NCI-H1930 (cell line): ENCODE measurements at places on chromosomes 12 and 14.

DNA sequence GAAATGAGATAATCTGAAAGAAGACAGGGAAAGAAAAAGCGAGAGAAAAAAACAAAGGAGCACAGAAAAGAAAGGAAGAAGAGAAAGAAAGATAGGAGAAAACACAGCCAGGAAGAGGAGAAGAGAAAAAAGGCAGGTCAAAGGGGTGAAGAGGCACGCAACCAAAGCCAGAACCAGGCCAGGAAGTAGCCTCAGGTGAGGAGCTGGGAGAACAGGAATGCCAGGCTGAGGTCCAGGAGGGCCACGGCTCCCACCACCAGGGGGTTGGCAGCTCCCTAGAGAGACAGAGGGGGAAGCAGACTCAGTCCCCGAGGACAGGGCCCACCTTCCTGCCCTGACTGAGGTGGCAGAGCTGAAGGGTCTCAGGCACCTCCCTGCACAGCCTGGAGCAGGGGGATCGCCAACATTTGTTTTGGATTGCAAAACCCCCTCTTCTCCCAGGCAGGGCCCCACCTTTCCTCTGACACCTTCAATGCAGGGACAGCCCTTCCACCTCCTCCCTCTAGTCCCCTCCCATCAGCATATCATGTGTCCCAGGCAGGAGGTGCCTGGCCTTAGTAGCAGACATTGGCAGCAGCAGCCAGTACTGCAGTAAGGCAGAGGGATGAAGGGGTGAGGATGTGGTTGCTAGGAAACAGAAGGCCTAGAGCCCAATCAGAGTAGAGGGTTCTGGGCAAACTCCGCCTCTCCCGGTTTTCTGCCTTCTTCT is 2.0 kb upstream of the AP1G2 start:
- DNase-seq = no peak

DNA sequence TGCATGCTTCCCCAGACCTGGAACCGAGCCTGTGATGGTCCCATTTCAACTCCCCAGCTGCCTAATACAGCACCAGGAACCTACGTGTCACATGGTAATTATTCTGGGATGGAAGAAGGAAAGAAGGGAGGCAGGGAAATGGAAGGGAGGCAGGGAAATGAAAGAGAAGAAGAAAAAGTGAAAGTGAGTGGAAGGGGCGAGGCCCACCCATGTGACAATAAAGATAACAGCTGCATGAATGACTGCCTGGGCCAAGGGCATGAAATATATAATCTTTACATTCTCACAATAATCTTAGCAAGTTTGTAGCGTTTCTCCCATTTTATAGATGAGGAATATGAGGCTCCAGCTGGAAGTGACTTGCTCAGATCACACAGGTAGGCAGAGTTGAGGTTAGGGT is 245.0 kb upstream of the PWP1 start:
- no peak for DNase-seq

- no peak for DNase-seq
These were observed 996.0 kb downstream of the NRXN3 start for GRCh38 chr14:79166171-79166570.

DNA sequence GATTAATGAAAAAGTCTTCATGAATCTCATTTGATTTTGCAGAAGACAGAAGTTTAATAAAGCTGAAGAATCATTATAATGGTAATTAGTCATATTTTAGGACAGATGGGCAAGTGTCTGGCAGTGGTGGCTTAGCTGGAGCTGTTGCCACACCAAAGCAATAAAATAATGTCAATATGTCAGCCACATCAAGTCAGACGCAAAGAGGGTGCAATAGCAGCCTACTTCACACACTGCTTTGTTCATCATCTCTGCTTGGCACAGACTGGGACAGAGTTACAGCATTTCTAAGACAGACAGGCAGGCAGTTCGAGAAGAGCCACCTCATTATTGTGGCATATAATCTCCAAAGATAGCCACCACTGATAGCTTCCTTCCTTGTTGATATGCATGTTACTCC is 16.9 kb upstream of the KRR1 start:
- no peak for DNase-seq

- DNase-seq = no peak
These were observed 4.0 kb downstream of the P2RX2 start for GRCh38 chr12:132622437-132623071.

DNA sequence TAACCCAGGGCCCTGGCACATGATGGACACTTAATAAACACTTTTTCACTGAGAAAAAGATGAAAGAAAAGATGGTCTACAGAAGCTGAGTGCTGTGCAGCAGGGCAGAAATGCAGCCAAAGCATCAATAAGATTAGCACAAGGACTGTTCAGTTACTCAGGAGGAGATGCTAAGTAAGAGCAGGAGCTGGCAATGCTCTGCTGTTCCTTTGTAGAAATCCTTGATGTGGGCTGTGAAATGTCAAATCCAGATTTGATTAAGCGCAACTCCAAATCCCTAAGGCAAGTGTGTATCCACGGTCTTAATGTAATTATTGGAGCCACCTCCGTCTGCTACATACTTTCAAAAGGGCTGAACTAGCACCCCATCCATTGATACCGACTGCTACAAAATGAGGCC is 151.8 kb upstream of the BTG1 start:
- no peak for DNase-seq

- no peak for DNase-seq
These were observed 1.3 kb downstream of the SBNO1 start for GRCh38 chr12:123363390-123363739.

DNA sequence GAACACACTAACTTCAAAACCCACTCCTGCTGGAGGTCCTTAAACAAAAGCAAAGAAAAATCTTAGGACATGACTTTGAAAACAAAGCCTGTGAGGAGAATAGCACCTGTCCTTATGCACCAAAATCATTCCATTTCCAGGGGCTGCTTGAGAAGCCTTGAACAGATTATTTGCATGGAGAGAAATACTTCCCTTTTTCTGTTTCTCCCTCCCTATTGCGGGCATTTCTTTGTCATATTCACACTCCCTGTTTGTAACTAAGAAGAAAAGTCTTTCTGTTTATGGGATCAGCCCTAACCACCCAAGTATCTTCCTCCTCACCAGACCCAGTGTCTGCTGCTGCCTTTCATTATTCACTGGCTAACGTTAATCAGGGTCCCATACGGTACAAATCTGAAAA is 218.8 kb downstream of the DPF3 start:
- DNase-seq = no peak
